Trophoblast cell (in vitro differentiated cells and primary cell): ENCODE measurements at places on chromosomes 5 and 9.

- no peak for DNase-seq
- H3K27ac ChIP-seq, result no peak overlapping the region
- no peak overlapping the region for H3K4me3 ChIP-seq
- no peaks in the 10 kb centered on the region for H3K4me1 ChIP-seq
- no peaks in the 10 kb centered on the region for H3K27me3 ChIP-seq
Observed at GRCh38 chr9:91374939-91375338, 13.2 kb upstream of the AUH start.

GRCh38 chr9:15824310-15824709 is 271.5 kb downstream of the CCDC171 start:
- H3K27me3 ChIP-seq, result no peaks in the 10 kb centered on the region
- no peak for DNase-seq
- no peaks in the 10 kb centered on the region for H3K4me1 ChIP-seq
- H3K27ac ChIP-seq, result no peak overlapping the region
- no peaks in the 10 kb centered on the region for H3K36me3 ChIP-seq

GRCh38 chr5:77230727-77231470 is 20.4 kb downstream of the PDE8B start:
- no peak overlapping the region for H3K27ac ChIP-seq
- H3K27me3 ChIP-seq, result no peaks in the 10 kb centered on the region
- no peaks in the 10 kb centered on the region for H3K36me3 ChIP-seq
- no peak for DNase-seq

DNA sequence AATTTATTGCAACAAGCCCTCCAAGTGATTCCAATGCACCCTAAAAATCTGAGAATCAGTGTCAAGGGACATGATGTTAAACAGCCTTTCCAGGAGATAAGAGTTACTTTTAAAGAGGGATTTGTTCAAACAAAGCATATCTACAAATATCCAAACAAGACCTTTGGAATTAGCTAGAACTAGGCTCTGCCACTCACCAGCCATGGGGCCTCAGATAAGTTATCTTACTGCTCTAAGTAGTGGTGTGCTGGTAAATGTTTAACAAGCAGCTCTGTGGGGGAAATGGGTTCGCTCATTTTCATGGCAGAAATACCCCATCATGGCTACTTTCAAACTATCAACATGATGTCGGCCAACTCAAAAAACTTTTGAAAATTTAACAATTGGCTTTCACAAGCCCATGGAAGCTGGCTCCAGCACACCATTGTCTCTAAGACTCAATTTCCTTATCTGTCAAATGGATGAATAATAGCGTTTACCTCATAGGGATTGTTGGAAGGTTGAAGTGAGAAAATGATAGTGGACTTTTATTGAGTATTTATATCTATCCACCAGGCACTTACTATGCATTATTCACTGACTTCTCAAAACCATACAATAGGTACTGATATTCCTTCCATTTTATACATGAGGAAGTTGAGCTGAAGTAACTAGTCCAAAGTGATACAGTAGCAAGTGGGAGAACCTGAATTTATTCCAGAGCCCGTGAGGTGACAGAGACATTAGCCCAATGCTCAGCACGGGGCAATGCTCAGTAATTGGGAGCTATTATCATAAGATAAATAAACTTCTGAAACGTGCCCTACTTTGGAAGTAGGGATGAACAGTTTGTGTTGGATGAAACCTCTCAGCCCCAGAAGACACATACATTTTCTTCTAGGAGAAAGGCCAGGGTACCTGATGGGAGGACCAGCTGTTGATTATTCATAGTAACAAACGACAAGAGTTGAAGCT is 43.2 kb downstream of the SH3RF2 start:
- no peaks in the 10 kb centered on the region for H3K36me3 ChIP-seq
- H3K4me3 ChIP-seq, result no peak overlapping the region
- no peak for DNase-seq
- peaks cover 10% of the 10 kb centered on the region for H3K4me1 ChIP-seq
- H3K27me3 ChIP-seq, result no peaks in the 10 kb centered on the region
- no peak overlapping the region for H3K27ac ChIP-seq

- H3K27ac ChIP-seq, result no peak overlapping the region
- no peaks in the 10 kb centered on the region for H3K4me1 ChIP-seq
- H3K27me3 ChIP-seq, result no peaks in the 10 kb centered on the region
- H3K36me3 ChIP-seq, result no peaks in the 10 kb centered on the region
Observed at GRCh38 chr9:101139082-101139481, 110.6 kb downstream of the PLPPR1 start.

DNA sequence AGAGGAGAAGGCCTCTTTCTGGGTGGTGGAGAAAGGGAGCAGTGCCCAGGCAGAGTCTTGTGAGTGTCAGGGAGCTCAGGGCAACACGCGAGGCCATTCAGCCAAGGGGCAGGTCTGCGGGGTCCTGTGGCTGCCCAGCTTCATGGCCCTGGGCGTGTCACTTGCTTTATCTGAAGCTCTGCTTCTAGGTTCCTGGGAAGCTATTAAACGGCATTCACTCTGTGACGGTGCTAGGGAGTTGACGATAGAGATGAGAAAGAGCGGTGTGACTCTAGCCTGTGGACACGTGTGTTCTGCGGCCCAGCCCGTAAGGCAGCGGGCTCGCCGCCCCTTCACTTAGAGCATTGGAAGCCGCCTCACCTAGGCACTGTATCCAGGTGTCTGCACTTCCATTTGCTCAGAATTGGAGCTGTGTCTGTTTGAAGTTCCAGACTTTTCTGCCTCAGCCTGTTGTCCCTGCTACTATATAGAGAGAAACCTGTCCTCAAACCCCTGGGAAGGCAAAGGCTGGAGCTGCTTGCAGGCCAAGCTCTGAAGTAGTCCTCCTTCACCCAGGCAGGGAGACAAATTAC is 88.3 kb downstream of the PHF2 start:
- no peak overlapping the region for H3K4me3 ChIP-seq
- no peak overlapping the region for H3K27ac ChIP-seq
- peaks cover 17% of the 10 kb centered on the region for H3K36me3 ChIP-seq
- H3K4me1 ChIP-seq, result no peaks in the 10 kb centered on the region
- H3K27me3 ChIP-seq, result no peaks in the 10 kb centered on the region

- no peak overlapping the region for H3K4me3 ChIP-seq
- no peaks in the 10 kb centered on the region for H3K27me3 ChIP-seq
- H3K27ac ChIP-seq, result no peak overlapping the region
- no peaks in the 10 kb centered on the region for H3K36me3 ChIP-seq
Observed at GRCh38 chr5:1554410-1554967, 30.7 kb upstream of the LPCAT1 start.

GRCh38 chr5:113663879-113664541 is 150.5 kb downstream of the YTHDC2 start:
- H3K4me1 ChIP-seq, result no peaks in the 10 kb centered on the region
- H3K36me3 ChIP-seq, result no peaks in the 10 kb centered on the region
- H3K27me3 ChIP-seq, result no peaks in the 10 kb centered on the region
- peak; percentile 50 for DNase-seq
- no peak overlapping the region for H3K4me3 ChIP-seq

GRCh38 chr5:134874831-134875655 is 872 bp downstream of the TXNDC15 start:
- H3K4me1 ChIP-seq, result peaks cover 8% of the 10 kb centered on the region
- H3K36me3 ChIP-seq, result no peaks in the 10 kb centered on the region
- no peaks in the 10 kb centered on the region for H3K27me3 ChIP-seq
- peak overlapping the region; percentile 83 for H3K4me3 ChIP-seq
- DNase-seq, result peak; percentile 46
- no peak overlapping the region for H3K27ac ChIP-seq

- H3K4me1 ChIP-seq, result peaks cover 2% of the 10 kb centered on the region
- peaks cover 47% of the 10 kb centered on the region for H3K36me3 ChIP-seq
- H3K4me3 ChIP-seq, result no peak overlapping the region
- DNase-seq, result no peak
- no peaks in the 10 kb centered on the region for H3K27me3 ChIP-seq
Observed at GRCh38 chr9:128310461-128310860, 11.8 kb downstream of the TRUB2 start.

DNA sequence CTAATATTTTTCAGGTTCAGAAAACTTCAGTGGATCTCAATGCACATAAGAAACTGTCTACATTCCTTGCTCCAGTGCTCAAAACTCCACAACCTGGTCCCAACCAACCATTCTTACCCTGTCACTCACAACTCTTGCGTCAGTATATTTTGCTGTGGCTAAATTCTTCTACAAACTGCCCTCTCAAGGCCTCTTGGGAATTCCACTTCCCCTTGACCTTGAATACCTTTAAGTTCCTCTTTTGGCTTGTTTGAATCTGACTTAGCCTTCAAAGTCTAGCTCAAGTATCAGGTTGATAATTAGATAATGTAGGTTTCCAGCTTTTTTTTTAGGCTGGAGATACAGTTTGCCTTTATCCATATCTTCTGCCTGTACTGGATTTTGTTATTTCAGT is 128.3 kb downstream of the SLF1 start:
- H3K27ac ChIP-seq, result no peak overlapping the region
- no peaks in the 10 kb centered on the region for H3K36me3 ChIP-seq
- DNase-seq, result no peak
- no peak overlapping the region for H3K4me3 ChIP-seq

- H3K4me3 ChIP-seq, result no peak overlapping the region
- no peak overlapping the region for H3K27ac ChIP-seq
- H3K4me1 ChIP-seq, result no peaks in the 10 kb centered on the region
- no peaks in the 10 kb centered on the region for H3K27me3 ChIP-seq
- no peak for DNase-seq
Observed at GRCh38 chr9:123408313-123409262, 52.6 kb downstream of the CRB2 start.

DNA sequence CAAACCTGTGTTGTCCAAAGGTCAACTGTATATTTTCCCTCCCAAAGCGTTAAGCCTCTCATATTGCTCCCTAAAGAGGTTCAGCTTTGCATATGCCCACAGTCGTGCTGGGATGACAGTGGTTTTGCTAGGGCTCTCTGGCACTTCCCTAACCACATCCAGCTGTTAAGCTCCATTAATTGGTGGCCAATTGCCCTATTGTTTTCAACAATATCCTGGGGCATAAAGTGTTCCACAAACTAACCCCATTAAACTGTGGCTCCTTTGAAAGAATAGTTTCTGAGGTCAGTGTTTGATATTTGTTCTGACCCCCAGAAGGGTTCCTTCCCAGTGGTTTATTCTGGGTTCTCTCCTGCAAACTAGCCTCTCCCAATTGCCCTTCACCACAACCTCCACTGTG is 194.5 kb downstream of the HSD17B3 start:
- no peak for DNase-seq
- H3K4me3 ChIP-seq, result no peak overlapping the region
- H3K27me3 ChIP-seq, result peaks cover 3% of the 10 kb centered on the region
- H3K27ac ChIP-seq, result no peak overlapping the region
- H3K36me3 ChIP-seq, result no peaks in the 10 kb centered on the region

DNA sequence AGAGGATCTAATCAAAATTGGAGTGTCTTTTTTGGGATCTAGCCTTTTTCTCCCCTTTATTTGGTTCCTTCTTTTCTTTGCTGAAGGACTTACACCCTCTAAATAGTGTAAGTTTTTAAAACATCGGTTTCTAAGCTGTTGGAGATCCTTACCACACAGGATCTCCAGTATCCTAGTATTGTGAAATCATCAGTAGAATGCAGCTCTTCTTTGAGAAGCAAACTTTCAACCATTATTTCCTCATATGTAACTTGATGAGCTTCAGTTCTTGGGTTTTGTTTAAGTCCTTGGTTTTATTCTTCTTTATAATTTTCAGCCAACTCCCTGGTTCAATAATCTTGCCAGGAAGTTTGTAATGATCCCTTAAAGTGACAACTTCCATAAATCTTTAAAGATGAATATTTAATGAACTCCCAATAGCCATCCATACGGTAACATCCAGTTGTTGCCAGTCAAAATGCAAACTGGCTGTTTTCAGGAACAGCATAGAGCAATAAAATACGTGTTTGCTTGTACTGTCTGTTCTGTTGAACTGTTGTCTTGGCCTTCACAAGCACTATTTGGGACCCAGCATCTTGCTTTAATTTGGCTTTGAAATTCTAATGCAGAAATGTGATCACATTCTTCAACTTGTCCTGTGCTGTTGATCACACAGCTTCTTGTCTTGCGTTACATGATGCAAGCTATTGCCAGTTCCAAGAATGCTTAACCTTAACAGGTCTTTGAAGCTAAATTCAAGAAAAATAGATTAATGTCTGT is 34.8 kb upstream of the TTC23L start:
- no peaks in the 10 kb centered on the region for H3K27me3 ChIP-seq
- no peaks in the 10 kb centered on the region for H3K4me1 ChIP-seq
- DNase-seq, result no peak
- no peak overlapping the region for H3K27ac ChIP-seq
- peaks cover 34% of the 10 kb centered on the region for H3K36me3 ChIP-seq

GRCh38 chr9:137785704-137786161 is 91.8 kb upstream of the CACNA1B start:
- no peak overlapping the region for H3K4me3 ChIP-seq
- no peaks in the 10 kb centered on the region for H3K27me3 ChIP-seq
- H3K36me3 ChIP-seq, result peaks cover 52% of the 10 kb centered on the region

GRCh38 chr9:13690595-13690994 is 411.1 kb upstream of the MPDZ start:
- H3K36me3 ChIP-seq, result peaks cover 1% of the 10 kb centered on the region
- no peak for DNase-seq
- no peaks in the 10 kb centered on the region for H3K27me3 ChIP-seq
- no peak overlapping the region for H3K4me3 ChIP-seq

DNA sequence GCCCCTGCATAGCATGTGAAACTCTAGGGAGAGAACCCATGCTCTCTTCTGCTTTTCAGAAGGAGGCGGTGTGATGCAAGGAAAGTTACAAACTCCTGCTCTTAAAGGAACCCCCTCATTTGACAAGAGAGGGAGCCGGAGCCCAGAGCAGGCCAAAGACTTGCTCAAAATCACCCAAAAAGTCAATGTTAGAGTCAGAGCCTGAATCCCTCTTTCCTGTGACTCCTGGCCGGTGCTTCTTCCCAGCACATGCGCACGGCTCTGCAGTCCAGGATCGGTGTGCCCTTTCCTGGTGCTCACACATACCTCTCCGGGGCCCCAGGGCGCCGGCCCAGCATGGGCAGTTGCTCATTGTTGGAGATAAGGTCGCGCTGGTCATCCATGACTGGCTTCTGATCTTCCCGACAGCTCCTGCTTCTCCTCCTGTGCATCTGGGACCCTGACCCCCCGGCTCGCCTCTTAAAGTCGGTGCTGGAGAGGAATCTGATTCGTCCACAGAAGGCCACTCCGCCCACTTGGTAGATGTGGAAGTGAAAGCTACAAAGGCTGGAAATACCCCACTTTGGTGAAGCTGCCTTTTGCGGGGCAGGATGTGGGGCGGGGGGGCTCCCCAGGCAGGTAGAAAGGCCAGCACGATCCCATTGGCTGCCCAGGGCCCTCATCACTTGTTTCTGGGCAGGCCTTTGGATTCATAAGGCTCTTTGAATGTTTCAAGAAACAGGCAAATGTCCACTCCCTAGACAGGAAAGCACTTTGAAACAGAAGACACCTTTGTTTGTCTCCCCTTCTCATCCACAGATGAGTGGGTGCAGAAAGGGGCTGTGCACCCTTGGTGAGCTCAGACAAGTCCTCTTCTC is at the start of gene CD74:
Gene CD74 (minus strand): TSS at position 592 of the 857 bp plus-strand sequence. CDS start 161 bp downstream, at position 431.
- H3K4me1 ChIP-seq, result peaks cover 11% of the 10 kb centered on the region
- peak within 1 kb of the TSS; percentile 2 for H3K27ac ChIP-seq
- DNase-seq, result peak; percentile 50
- H3K4me3 ChIP-seq, result no peak within 1 kb of the TSS
- no peaks in the 10 kb centered on the region for H3K27me3 ChIP-seq
- no peaks in the 10 kb centered on the region for H3K36me3 ChIP-seq
